ENCODE measurements at places on chromosomes 13 and 19. TPM values are rescaled to one million over a fixed set of nuclear protein-coding genes. Genes with fewer than 3 reads are reported as not detected.

ZNF471 gene
- 10.1 TPM for total RNA-seq

NXNL1 gene
- not detected for total RNA-seq

NTN5 gene
- total RNA-seq, result not detected

LAMP1 gene
- total RNA-seq, result 231 TPM

OLFM4 gene
- 0.87 TPM for total RNA-seq

WASF3 gene
- 3.8 TPM for total RNA-seq

CGB5 gene
- not detected for total RNA-seq

KCNC3 gene
- total RNA-seq, result 6.5 TPM

KIR2DL3 gene
- not detected for total RNA-seq

UQCRFS1 gene
- total RNA-seq, result 45.5 TPM

SLC25A41 gene
- total RNA-seq, result 0.10 TPM

MED29 gene
- total RNA-seq, result 29.7 TPM

CRTC1 gene
- total RNA-seq, result 0.17 TPM

SHANK1 gene
- total RNA-seq, result 0.65 TPM

INAFM1 gene
- total RNA-seq, result 1.4 TPM

CACNG8 gene
- 0.17 TPM for total RNA-seq

LILRA1 gene
- total RNA-seq, result not detected

GGN gene
- total RNA-seq, result 1.7 TPM

ZNF534 gene
- total RNA-seq, result not detected

WTIP gene
- total RNA-seq, result 38.0 TPM

Data from renal cortical epithelial cell (primary cell).